ENCODE measurements at places on chromosomes 12 and 14.

DNA sequence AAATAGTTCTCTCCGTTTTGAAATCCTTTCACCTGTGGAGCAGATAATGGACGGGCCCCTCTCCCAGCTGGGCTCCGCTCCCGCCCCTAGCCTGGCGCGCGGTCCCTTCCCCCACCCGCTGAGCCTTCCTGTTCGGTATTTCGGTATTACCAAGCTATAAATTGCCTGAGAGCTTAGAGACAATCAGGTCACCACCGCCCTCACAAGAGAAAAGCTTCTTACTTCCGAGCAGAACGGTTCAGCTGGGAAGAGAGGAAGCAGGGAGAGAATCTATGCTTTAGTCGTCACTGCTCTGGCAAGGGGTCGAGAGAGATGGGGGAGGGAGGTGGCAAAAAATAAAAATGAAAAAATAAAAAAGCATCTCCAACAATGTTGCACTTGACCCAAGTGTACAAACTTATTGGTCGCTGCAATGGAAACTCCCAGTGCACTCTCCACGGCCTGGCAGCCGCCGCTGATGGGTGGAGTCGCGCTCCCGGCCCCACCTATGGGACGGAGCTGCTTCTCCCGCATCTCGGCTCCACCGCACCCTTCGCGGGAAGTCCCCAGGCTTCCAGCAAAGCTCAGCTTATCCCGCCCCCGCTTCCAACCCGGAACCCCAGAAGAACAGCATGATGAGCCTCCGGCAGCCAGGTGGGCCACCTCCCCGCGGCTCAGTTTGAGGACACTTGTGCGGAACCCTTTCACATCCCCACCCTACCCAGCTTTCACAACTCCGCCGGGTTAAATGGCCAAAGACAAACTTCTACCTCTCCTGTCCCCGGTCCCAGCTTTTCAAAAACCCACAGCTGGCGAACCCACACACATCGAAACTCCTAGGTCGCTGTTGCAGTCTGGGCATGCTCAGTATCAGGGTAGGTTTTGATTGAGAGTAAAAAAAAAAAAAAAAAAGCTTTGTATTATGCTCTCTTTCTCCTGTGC is 832 bp upstream of the SYT1 start:
- DNase-seq = no peak

DNA sequence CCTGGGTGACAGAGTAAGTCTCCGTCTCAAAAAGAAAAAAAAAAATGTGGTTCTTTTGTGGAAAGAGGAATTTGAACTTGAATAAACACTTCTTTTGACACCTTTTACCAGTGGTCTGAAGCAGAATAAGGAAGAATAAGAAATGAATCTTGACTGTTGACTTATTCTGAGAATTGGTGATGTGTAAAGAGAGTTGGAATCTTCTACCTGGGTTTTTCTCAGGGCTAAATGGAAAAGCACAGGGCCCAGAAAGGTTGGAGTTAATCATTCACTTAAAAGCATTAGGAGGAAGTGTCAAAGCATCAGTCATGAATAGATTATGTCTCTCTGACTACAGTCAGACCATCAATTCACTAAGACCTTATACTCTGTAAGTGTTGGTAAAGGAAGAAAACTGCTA is 13.9 kb downstream of the PNMA1 start:
- no peak for DNase-seq

GRCh38 chr14:77225254-77225653 is 43.7 kb downstream of the TMEM63C start:
- DNase-seq = no peak

DNA sequence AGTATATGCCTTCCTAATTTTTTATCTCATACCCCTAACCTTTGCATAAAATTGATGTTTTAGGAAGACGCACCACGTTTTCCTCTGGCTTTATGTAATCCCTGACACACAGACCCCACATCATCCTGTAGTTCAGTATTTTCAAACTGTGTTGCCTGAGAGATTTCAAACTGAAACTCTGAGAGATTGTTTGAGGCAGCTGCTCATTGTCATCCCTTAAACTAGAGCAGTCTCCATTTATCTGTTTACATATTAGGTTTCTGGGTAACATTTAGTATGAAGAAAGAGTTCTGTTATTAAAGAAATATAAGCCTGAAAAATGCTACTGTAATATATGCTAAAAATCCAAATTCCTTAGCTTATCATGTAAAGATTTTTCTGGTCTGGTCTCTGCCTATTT is 24.3 kb downstream of the MNAT1 start:
- no peak for DNase-seq

GRCh38 chr12:25830456-25830855 is 128.0 kb upstream of the RASSF8 start:
- no peak for DNase-seq

- no peak for DNase-seq
These were observed 10.9 kb upstream of the P2RX7 start for GRCh38 chr12:121121805-121122204.

DNA sequence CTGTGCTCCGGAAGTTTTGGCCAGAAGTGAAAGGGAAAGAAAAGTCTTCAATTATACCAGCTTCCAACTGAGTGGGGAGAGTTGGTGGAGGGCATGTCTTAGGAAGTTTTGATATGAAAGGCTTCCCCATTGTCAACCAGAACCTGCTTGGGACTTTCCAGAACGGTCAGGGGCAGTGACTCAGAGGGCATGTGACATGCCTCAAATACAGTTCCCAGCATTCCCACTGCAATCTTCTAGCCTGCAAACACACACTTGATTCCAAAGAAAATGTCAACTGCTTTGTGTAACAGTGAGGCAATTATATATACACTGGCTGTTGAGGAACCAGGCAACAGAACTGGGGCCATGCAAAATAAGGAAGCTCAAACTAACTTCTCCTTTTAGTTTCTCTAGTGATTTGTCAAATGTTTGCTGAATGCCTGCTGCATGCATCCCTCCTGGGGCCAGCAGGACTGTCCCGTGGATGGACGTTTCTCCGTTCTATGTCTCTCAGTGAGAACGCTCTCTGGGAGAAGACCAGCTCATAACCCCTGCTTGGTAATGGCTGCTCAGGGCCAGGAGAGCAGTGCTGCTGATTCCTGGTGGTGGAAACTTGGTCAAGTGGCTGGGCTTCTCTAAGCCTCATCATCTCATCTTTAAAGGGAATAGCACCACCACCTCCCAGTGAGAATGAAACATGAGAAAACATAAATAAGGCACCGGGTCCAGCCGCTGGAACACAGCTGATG is 18.3 kb downstream of the SLC25A47 start:
- no peak for DNase-seq

GRCh38 chr12:7144414-7145120 is 14.4 kb downstream of the CLSTN3 start:
- no peak for DNase-seq

GRCh38 chr12:115257791-115258190 is 573.8 kb upstream of the TBX3 start:
- DNase-seq = no peak
